Sigmoid colon (tissue), 7 donors: ENCODE measurements at places on chromosomes 6 and 20. TPM values are rescaled to one million over a fixed set of nuclear protein-coding genes. Genes with fewer than 3 reads are reported as not detected.
A peak's percentile ranks its signal among the peaks of the same experiment; 100 is the strongest.

DNA sequence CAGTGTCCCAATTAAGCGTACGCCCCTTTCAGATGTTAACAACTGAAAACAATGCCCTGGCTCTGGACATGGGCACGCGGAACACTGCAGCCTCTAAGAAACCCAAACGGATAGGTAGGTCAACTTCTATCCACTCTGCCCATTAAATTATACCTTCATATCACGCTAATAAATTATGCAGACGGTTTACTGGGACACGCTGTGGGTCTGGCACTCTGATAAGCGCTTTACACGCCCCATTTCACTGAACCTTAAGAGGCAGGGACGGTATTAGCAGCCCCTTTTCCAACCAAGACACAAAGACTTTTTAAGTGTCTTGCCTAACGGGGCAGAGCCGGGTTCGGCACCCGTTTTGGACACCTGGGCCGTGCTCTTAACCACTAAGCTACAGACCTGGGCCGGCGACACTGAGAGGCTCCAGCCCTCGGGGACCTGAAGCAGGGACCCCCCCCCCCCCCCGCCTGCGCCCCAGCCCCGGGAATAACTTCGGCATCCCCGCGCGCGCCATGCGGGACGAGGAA, 744 bp downstream of the STAU1 start:
- H3K27ac ChIP-seq, result peak overlapping the region; percentile 90
- no peaks in the 10 kb centered on the region for H3K27me3 ChIP-seq
- H3K4me3 ChIP-seq, result peak overlapping the region; percentile 79

DNA sequence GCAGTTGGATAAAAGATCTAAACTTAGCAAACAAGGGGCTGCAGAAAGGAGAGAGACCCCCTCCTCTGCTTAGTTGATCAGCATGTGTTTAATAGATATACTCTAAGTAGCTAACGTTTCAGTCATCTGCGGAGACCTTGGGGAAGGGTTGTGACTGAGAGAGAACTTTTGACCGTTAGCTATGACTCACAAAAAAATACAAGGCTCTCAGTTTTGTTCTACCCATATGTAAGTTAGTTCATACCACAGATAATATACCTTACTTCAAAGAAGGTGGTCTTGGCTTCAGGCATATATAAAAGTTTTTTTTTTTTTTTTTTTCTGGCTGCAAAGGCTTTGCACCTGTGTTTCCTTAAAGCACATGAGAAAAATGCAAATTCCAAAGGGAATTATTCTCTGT, 258.9 kb downstream of the GJA1 start:
- no peak overlapping the region for H3K27ac ChIP-seq
- H3K4me3 ChIP-seq, result no peak overlapping the region
- DNase-seq, result no peak
- no peaks in the 10 kb centered on the region for H3K36me3 ChIP-seq

Gene PI16
- 2.9 TPM for total RNA-seq

Gene FERMT1
- 0.36 TPM for total RNA-seq

GRCh38 chr6:45163952-45164766, 164.0 kb upstream of the RUNX2 start:
- no peak overlapping the region for H3K4me3 ChIP-seq
- H3K27me3 ChIP-seq, result no peaks in the 10 kb centered on the region
- no peak for DNase-seq
- no peaks in the 10 kb centered on the region for H3K36me3 ChIP-seq

DNA sequence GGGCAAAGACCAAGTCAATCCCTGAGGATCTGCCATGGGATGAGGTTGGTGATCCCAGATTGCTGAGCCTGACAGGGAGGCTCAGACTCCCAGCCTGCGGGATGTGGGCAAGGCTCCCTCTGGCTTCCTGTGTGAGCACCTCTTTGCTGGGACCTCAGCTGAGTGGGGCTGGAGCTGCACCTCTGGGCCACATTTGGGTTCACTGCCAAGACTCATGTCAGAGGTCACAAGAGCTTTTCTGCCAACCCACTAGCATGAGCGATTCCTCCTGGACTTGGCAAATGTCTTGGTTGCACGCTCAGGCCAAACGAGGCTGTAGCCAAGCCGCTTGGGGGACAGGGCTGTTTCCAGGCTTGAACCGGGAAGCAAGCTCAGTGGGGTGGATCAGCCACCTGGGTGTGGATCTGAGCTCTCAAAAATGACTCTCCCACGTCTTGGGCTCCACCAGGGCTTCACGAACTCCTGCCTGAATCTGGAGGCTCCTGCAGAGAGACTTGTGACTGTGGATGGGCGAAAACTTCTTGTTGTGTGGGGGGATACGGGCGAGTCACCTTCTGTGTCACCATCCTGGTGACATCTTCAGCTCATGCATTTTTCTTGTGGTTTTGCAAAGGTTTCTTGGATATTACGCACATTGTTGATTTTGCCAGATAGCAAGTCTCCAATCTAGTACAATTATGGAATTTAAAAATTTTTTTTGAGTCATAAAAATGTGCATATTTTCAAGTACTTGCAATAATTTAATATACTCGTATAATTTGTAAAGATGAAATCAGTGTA, 359.5 kb downstream of the CDH4 start:
- peaks cover 20% of the 10 kb centered on the region for H3K27me3 ChIP-seq
- H3K36me3 ChIP-seq, result no peaks in the 10 kb centered on the region
- no peaks in the 10 kb centered on the region for H3K4me1 ChIP-seq

- no peak for DNase-seq
- no peaks in the 10 kb centered on the region for H3K36me3 ChIP-seq
- no peak overlapping the region for H3K4me3 ChIP-seq
- H3K27ac ChIP-seq, result no peak overlapping the region
Measured at GRCh38 chr6:30836431-30836866, 47.9 kb upstream of the DDR1 start.

- DNase-seq, result no peak
- H3K36me3 ChIP-seq, result no peaks in the 10 kb centered on the region
- H3K27me3 ChIP-seq, result no peaks in the 10 kb centered on the region
- no peaks in the 10 kb centered on the region for H3K4me1 ChIP-seq
Measured at GRCh38 chr6:47379328-47379727, 69.6 kb upstream of the TNFRSF21 start.

GRCh38 chr20:41095110-41095969, 42.0 kb upstream of the PLCG1 start:
- no peak overlapping the region for H3K27ac ChIP-seq
- H3K36me3 ChIP-seq, result peaks cover 37% of the 10 kb centered on the region
- H3K27me3 ChIP-seq, result no peaks in the 10 kb centered on the region
- H3K4me3 ChIP-seq, result no peak overlapping the region
- peak; percentile 82 for DNase-seq

GRCh38 chr20:54156981-54157835, 16.6 kb downstream of the CYP24A1 start:
- no peak overlapping the region for H3K4me3 ChIP-seq
- H3K4me1 ChIP-seq, result no peaks in the 10 kb centered on the region
- no peak overlapping the region for H3K27ac ChIP-seq
- H3K27me3 ChIP-seq, result no peaks in the 10 kb centered on the region

GRCh38 chr6:74451953-74452352, 753.9 kb downstream of the COL12A1 start:
- no peak overlapping the region for H3K27ac ChIP-seq

DNA sequence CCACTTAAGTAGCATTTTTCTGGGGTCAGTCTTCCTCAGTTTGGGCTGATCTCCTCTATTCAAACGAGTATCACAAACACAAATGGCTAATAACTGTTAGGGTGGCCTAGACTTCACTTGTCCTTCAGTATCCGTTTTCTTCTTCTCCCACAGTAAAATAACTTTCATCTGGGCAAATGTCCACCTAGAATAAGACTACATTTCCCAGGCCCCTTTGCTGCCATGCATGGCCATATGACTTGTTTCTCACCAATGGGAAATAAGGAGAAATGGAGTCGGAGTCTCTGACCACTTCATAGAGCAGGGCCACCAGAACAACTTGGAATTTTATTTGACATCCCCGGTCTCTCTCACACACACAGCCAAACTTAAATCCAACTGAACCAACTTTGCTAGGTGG, 51.4 kb downstream of the SULF2 start:
- no peaks in the 10 kb centered on the region for H3K27me3 ChIP-seq
- H3K36me3 ChIP-seq, result no peaks in the 10 kb centered on the region
- no peak overlapping the region for H3K27ac ChIP-seq
- no peak overlapping the region for H3K4me3 ChIP-seq
- no peaks in the 10 kb centered on the region for H3K4me1 ChIP-seq
